Calu3 (cell line): ENCODE measurements at places on chromosomes 16 and 17. TPM values are rescaled to one million over a fixed set of nuclear protein-coding genes. Genes with fewer than 3 reads are reported as not detected.

DNA sequence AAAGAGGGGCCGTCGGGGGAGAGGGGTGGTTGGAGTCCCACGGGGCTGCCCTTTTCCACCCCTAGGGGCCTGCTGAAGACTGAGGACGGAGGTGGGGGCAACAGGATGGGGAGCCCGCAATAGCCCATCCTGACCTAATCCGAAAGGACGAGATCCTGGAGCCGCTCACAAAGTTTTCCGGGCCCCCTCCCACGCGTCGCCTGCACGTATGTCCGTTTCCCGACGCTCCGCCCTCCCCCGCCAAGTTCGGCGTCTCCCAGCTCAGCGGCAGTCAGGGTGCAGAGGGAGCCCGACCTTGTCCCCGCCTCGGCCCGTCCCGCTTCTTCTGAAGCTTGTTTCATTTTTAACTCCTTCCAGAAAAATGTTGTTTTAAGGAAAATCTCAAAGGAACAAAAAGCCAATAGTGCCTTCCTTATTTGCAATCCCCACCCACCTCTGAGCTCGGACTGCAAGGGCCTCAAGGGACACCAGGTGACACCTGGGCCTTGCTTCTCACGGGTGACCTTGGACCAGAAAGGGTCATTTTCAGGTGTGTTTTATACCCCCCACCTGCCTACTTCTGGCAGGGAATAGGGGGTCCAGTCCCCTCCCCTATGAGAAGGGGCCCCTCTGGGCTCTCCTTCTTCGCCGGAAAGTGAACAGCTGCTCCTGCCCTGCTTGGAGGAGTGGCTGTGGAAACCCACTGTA lies 3.4 kb upstream of the ZNF423 start:
- H3K27ac ChIP-seq: no peak overlapping the region
- no peak for DNase-seq
- peak overlapping the region; percentile 72 for H3K4me3 ChIP-seq

DNA sequence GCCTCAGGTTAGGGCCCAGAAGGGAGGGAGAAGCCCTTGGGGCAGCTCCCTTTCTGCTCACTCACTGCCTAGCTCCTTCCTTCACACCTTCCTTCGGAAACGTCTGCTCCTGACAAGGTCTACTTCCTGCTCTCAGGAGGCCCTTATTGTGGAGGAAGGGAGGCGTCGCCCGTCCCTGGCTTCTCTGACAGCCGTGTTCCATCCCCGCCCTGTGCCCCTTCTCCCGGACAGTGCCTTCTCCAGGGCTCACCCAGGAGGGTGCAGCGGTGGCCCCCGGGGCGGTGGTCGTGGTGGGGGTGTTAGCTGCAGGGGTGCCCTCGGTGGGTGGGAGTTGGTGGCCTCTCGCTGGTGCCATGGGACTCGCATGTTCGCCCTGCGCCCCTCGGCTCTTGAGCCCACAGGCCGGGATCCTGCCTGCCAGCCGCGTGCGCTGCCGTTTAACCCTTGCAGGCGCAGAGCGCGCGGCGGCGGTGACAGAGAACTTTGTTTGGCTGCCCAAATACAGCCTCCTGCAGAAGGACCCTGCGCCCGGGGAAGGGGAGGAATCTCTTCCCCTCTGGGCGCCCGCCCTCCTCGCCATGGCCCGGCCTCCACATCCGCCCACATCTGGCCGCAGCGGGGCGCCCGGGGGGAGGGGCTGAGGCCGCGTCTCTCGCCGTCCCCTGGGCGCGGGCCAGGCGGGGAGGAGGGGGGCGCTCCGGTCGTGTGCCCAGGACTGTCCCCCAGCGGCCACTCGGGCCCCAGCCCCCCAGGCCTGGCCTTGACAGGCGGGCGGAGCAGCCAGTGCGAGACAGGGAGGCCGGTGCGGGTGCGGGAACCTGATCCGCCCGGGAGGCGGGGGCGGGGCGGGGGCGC lies 231.9 kb downstream of the SEC14L1 start:
- peaks cover 49% of the 10 kb centered on the region for H3K36me3 ChIP-seq
- no peak overlapping the region for H3K27ac ChIP-seq
- DNase-seq: no peak
- peaks cover 54% of the 10 kb centered on the region for H3K4me1 ChIP-seq
- H3K27me3 ChIP-seq: no peaks in the 10 kb centered on the region

Gene CDH5
- total RNA-seq: not detected in 2 replicates

GRCh38 chr16:1193825-1194581 lies 31.1 kb downstream of the TPSG1 start:
- H3K27me3 ChIP-seq: peaks cover 74% of the 10 kb centered on the region
- H3K27ac ChIP-seq: no peak overlapping the region
- H3K4me3 ChIP-seq: no peak overlapping the region
- DNase-seq: no peak

Gene PPL
- 75.0 and 104 TPM in 2 replicates for total RNA-seq

DNA sequence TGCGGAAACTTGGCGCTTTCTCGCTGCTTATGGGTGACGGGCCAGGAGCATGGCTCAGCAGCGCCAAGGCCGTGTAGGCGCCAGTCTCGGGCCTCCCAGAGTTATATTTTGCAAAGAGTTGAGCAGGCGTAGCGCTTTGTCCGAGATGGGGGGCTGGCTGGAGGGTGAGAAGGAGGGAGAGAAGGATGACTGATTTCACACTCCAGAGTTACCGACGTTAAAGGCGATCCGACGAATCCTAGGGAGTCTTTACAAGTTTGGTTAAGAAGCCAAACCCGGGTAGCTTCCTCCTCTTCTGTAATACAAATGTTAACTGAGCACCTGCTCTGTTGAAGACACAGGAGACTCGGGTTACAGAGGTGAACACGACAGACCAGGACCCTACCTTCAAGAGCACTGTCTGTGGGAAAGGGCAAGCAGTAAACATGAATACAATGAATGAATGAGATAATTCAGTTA lies 782 bp downstream of the POLR2A start:
- H3K27ac ChIP-seq: peak overlapping the region; percentile 96
- no peak for DNase-seq
- peaks cover 42% of the 10 kb centered on the region for H3K4me1 ChIP-seq
- H3K4me3 ChIP-seq: peak overlapping the region; percentile 93
- no peaks in the 10 kb centered on the region for H3K27me3 ChIP-seq
